NCI-H524 (cell line): ENCODE measurements at places on chromosomes 1 and 21.

GRCh38 chr1:181148636-181149035, 60.1 kb downstream of the IER5 start:
- DNase-seq: no peak

- DNase-seq: no peak
Observed at GRCh38 chr1:20266642-20267041, 24.0 kb upstream of the VWA5B1 start.

DNA sequence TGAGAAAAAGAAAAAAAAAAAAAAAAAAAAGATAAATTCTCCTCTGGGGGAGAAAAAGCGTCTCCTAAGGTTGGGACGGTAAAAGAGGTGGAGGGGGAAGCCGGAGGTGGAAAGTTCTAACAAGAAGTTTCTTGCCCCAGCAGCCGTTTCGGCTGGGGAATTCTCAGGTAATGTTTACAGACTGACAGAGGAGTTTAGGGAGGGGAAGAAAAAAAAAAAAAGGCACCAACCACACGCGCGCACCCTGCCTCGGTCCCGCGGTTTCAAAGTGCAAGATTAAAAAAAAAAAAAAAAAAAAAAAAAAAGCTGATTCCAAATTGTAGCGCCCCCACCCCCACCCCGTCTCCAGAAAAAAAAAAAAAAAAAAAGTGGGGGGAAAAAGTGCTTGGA, 504 bp downstream of the DHRS3 start:
- DNase-seq: no peak

GRCh38 chr1:23567996-23568607, 8.8 kb upstream of the ID3 start:
- DNase-seq: no peak

DNA sequence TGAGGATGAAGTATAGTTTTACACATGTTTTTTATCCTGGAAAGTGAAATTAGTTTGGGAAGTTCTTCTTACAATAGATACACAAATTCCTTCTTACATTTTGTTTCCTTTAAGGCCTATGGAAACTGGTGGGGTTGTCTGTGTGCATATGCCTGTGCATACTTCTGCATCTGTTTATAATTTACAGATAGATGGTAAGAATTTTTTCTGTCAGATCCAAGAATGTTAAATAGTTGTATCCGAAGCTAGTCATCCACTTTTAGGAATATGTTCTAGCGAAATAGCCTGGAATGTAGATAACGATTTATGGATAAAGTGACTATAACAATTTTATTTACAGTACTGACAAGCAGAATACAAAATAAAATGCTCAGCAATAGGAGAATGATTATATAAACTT, 194.1 kb downstream of the ROR1 start:
- no peak for DNase-seq

DNA sequence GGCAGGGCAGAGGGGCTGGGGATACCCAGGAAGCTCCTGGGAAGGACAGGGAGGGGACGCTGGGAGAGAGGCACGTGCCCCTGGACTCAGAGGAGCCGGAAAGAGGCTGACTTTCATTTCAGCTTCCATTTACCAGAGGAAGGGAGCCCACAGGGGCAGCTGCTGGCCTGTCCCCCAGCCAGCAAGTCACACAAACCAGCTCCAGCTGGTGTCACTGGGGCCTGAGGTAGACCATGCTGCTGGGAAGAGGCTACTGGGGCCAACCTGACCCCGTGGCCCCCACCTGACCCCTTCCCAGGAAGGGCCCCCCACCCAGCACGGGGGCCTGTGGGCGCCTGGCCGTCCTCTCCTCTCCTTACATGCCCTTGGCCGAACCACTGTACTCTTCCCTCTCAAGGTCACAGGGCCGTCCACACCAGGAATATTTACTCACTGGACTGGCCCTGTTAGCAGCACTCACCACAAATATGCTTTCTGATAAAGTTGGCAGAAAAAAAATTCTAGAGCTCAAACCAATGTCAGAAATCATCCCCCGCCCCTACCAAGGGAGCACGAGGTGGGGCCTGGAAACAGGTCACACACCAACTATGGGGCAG, 110.5 kb downstream of the CASZ1 start:
- no peak for DNase-seq

DNA sequence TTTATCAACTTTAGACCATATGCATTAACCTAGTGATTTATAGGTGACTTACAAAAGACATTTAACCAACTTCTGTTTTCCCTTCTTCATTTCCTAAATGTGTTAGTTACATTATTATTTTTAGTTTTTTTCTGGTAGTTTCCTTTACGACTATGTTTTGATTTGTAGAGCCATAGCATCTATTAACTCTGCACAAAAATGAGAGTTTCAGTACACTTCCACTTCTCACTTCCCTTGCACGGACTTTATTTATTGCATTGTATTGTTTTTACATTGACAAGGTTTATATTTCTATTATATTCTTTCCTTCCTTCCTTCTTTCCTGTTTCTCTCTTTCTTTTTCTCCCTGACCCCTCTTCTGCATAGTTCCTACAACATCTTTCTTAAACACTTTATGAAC, 14.7 kb downstream of the PKN2 start:
- DNase-seq: no peak

GRCh38 chr1:19903621-19904020, 19.8 kb downstream of the PLA2G2E start:
- DNase-seq: no peak

GRCh38 chr1:24275510-24275909, 43.6 kb upstream of the GRHL3 start:
- DNase-seq: no peak

GRCh38 chr1:199163670-199164069, 524.8 kb downstream of the PTPRC start:
- DNase-seq: no peak

DNA sequence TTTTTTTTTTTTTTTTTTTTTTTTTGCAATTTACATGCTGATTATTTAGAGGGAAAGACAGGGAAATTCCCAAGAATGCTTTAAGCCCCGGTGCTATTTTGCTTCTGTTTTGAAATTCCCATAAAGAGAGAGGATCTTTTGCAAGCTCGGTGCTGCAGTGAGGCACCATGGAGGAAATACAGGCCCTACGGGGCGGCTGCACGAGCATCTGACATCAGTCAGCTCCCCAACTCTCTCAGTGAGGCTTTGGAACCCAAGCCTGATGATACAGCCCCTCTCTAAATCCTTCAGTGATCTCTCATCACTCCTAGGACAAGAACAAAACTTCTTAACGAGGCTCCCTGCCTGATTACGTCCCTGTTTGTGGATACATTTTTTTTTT, 791 bp upstream of the CHI3L1 start:
- no peak for DNase-seq

DNA sequence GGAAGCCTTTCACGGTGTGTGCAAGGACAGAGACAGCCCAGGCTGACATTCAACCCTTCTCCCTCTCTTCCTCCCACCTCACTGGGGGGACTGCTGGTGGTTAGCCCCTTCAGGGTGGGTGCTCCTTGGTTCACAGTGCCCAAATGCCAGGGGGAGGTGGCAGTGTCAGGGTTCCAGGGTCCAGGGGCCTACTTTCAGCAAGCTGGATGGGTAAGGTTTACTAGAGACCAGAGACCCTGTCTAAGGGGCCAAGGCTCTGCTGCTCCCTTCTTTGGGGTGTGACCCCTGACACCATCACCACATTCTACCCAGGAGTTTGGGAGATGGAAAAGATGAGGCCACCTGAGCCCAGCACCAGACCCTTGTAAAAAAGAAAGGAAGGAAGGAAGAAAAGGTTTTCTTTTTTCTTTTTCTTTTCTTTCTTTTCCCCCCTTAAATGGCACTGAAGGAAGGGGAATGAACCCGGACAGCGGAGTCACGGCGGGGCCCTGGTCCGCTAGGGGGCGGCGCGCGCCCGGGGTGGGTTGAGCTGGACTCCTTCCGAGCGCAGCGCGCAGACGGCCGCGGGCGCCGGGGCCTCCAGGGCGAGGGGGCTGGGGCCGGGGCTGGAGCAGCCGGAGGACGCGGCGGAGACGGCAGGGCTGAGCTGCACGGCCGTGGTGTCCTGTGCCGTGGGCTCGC, 18.8 kb downstream of the KNCN start:
- DNase-seq: peak; percentile 52

DNA sequence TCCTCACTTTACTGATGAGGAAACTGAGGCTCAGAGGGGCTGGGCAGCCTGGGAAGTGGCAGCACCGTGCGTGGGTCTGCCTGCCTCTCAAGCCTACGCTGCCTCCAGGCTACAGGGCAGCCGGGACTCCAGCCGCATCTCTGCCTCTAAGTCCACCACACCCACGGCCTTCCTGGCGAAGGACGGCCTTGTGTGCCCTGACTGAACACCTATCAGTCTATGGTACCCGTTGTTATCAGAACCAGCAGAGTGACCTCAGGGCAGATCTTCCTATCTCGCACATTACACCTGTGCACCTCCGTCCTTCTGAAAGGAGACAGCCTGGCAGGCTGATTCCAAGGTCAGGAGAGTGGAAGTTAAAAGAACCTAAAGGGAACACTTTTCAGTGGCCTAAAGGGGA, 35.7 kb upstream of the SLC30A1 start:
- no peak for DNase-seq

- no peak for DNase-seq
Observed at GRCh38 chr1:240496941-240497340, 115.0 kb downstream of the GREM2 start.

GRCh38 chr1:234698686-234699085, 88.7 kb upstream of the IRF2BP2 start:
- DNase-seq: peak; percentile 90

DNA sequence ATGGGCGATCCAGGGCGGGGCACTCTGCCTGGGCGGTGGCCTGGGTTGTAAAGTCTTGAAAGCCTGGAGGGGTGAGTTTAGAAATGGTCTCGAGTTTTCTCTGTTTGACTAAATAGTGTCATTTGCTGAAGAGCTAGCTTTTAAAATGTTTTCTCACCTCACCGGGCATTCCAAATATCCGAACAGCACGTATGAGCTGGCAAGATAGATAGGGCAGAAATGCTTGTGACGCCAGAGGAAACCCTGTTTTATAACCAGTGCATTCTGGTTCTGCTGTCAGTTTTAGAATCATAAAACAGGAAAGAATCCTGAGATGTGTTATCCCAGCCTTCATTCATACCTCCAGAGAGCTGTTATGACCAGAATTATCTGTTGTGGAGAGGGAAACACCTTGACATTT, 725 bp downstream of the RTCA start:
- DNase-seq: no peak

DNA sequence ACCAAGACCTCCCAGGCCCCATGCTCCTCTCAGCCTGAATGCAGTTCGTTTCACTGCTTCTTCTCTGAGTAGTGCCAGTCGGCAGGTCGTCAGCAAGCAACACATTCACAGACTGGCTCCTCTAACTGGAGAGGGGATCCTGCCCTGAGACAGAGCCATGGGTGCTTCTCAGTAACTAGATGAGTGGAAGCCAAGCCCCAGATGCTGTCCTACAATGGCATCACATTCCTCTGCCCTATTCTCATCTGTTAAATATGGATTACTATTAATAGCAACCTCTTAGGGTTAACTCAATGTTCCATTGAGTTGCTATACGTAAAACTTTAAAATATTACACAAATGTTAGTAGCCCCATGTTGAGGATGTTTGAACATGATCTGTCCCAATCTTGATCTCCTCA, 84.2 kb upstream of the S1PR1 start:
- no peak for DNase-seq

DNA sequence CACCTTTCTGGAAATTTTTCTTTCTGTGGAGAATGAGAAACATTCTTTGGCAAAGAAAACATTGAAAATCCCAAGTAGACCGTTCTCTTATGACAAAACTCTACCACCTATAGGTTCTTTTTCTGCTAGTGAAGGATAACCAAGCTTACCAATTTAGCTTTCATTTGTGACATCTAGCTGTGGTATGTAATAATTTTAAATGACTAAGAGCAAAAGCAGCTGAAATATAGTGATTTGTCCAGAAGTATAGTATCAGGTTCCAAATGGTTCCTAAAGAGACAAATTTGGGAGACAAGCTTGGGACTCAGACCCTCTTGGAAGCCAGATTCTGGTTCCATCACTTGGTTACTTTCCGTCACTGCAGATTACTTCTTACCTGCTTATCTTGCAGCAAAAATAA, 24.4 kb downstream of the FUBP1 start:
- no peak for DNase-seq

- peak; percentile 2 for DNase-seq
Observed at GRCh38 chr1:6691507-6691906, 10.1 kb downstream of the DNAJC11 start.

DNA sequence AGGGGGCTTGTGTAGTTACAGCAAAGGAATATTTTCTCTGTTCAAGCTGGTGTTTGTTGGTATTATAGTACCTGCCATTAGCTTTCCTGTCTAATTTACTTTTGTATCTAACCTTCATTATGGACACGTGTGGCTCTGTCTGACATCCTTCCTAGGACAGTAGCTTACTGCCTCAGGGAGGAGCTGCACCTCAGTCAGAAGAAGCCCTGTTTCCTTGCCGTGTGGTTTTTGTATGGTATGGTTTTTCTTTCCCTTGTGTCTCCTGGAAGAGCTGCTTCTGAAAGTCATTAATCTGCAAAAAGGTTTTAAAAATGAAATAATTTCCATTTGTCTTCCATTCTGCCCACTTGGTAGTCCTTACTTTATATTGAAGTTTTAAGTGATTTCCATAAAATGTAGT, 17.4 kb upstream of the CRB1 start:
- no peak for DNase-seq

DNA sequence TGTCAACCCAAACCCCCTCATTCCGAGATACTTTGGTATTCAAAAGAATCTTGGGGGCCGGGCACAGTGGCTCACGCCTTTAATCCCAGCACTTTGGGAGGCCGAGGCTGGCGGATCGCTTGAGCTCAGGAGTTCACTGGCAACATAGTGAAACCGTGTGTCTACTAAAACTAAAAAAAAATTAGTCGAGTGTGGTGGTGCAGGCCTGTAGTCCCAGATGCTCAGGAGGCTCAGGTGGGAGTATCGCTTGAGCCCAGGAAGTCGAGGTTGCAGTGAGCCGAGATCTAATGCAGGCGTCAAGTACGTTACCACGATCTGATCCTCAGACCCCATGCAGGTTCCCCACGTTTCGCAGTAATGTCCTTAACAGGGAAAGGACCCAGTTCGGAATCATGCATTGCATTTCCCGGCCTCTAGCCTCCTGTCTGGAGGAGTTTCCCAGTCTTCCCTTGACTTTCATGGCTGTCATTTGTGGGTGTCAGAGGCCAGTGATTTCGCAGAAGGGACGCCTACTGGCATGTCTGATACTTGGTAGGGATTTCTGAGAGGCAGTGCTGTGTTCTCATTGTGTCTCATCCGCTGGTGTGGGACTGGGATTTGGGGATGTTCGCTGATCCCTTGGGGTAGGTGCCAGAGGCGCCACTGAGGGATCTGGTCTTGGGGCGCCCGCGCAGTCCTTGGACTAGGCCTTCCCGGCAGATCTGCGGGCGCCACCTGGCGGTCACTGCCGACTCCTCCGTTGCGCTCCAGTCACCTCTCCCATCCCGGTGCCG, 39.3 kb upstream of the HMGN1 start:
- DNase-seq: peak; percentile 83

DNA sequence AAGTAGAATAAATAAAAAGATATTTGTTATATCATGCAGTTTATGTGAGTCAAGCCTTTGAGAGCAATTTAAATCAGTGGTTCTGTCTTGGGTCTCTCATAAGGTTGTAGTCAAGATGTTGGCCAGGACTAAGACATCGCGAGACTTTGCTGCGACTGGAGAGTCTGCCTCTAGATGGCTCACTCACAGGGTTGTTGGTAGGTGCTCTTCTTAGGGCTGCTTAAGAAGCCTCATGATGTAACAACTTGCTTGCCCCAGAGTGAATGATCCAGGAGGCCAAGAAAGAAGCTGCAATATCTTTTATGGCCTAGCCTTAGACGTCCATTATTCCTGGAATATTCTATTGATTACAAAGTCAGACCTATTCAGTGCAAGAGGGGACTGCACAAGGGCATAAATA, 73.1 kb upstream of the CACHD1 start:
- DNase-seq: no peak
